Smooth muscle cell of the umbilical artery (primary cell): ENCODE measurements at places on chromosomes 7 and 10. TPM values are rescaled to one million over a fixed set of nuclear protein-coding genes. Genes with fewer than 3 reads are reported as not detected.

Gene PAX4
- total RNA-seq: not detected in 2 replicates

Gene PIK3AP1
- total RNA-seq: 0.88 and 0.89 TPM in 2 replicates

Gene FAM237B
- 0.05 TPM in 1 of 2 replicates, not detected in the other for total RNA-seq

Gene ZKSCAN1
- 46.6 and 48.1 TPM in 2 replicates for total RNA-seq

Gene RSU1
- 56.4 and 83.5 TPM in 2 replicates for total RNA-seq

Gene ADRB1
- total RNA-seq: not detected in 2 replicates

Gene CCDC172
- total RNA-seq: not detected in 2 replicates

Gene ANKRD61
- total RNA-seq: 0.23 TPM in 1 of 2 replicates, not detected in the other

Gene SLK
- total RNA-seq: 43.1 and 55.2 TPM in 2 replicates

Gene CCL24
- not detected in 2 replicates for total RNA-seq

Gene LIPN
- not detected in 2 replicates for total RNA-seq
